ENCODE measurements at places on chromosomes 11 and 22.

- no peak for DNase-seq
Observed at GRCh38 chr11:11500744-11501487, 120.9 kb downstream of the GALNT18 start.

- DNase-seq = no peak
Observed at GRCh38 chr11:32421992-32422391, 13.3 kb downstream of the WT1 start.

GRCh38 chr22:36356708-36357624, 30.8 kb downstream of the MYH9 start:
- no peak for DNase-seq

DNA sequence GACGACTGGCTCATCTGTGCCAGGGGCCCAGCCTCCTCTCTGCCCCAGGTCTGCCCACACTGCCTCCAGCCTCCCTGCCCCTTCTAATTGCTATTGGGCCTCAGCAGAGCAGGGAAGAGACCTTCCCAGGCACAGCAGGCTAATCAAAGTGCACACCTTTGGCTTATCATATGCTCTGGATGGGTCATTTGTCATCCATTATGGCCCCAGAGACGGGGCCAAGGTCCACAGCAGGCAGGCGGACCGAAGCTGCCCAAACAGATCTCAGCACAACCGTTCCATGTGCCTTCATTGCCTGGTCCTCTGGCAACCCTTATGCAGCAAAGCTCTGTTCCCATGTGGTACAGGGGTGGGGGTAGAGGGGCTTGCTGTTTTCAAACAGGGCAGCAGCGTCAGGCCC, 66.6 kb downstream of the TP53I11 start:
- no peak for DNase-seq

GRCh38 chr11:86062719-86063118, 6.2 kb downstream of the PICALM start:
- no peak for DNase-seq

GRCh38 chr11:128502726-128503125, 84.6 kb downstream of the ETS1 start:
- DNase-seq = no peak

- peak; percentile 3 for DNase-seq
Observed at GRCh38 chr22:36853407-36854099, 7.3 kb upstream of the NCF4 start.

DNA sequence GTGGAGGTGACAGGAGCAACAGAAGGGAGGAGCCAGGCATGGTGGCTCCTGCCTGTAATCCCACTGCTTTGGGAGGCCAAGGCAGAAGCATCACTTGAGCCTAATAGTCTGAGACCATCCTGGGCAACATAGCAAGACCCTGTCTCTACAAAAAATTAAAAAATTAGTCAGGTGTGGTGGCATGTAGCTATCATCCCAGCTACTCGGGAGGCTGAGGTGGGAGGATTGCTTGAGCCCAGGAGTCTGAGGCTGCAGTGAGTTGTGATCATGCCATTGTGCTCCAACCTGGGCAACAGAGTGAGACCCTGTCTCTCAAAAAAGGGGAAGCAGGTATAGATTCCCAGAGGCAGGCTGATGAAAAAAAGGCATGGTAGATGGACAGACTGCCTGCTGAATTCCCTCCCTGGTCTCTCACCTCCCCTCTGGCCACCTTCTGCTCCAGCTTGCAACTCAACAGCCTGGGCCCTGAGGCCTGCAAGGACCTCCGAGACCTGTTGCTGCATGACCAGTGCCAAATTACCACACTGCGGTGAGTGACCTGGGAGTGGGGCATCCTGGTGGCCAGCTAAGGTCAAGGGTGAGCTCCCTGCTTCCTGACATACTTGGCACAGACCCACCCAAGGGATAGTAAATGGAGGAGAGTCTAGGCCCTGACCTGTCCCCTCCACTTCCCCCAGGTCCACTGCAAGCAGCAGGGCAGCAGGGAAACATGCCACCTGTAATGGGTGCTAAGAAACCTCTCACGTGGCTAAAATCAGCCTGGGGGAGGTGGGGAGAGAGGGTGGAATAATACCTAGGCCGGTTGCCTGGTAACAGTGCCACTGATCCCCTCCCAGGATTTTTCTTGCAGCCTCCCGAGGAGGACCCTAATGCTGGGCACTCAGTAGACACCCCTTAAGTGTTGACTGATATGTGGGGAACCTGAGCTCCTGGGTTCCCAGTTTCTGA, 4.3 kb upstream of the NHERF4 start:
- no peak for DNase-seq

GRCh38 chr22:46593211-46593681, 26.9 kb upstream of the GRAMD4 start:
- no peak for DNase-seq

GRCh38 chr11:117750916-117751662, 45.9 kb downstream of the DSCAML1 start:
- DNase-seq = no peak

- no peak for DNase-seq
Observed at GRCh38 chr22:47678636-47679287, 916.3 kb downstream of the TBC1D22A start.

GRCh38 chr22:49417833-49418232, 409.8 kb downstream of the BRD1 start:
- DNase-seq = no peak

DNA sequence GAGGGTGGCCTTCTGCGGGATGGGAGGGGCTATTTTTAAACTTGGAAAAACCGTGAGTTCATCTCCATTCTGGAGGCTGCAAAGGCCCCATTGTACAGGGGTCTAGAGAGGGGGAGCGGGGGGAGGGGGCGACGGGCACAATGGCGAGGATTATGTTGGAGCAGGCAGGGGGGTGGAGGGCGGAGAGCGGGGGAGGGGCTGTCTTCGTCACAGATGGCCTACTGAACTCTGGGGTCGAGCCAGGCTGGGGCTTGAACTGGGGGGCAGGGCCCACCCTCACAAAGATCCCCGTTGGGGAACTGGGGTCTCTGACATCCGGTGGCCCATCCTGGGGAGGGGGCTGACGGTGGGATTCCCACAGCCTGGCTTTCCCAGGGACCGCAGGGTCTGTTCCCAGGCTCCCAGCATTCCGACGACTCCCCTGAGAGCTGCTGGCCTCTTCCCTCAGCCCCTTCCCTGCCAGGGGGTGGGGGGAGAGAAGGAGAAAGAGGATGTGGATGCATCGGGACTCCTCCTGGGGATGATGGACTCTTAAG, 3.4 kb upstream of the MCAM start:
- DNase-seq = no peak

DNA sequence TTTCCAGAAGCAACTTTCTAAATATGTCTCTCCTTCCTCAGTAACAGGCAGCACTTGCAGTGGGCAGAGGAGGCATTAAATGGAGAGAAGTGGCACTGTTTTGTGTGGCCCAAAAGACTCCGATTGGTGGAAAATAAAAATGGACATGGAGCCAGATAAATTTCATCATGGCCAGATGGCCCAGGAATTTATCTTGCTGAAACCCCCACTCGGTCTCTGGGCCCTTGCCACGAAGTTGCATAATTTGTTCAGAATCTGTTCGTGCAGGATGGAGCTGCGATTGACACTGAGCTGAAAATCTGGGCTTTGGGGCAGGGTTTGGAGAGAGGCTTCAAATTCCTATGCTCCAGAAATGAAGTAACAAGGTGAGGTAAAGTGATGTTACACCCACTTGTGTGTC, 65.5 kb downstream of the C11orf91 start:
- DNase-seq = no peak

DNA sequence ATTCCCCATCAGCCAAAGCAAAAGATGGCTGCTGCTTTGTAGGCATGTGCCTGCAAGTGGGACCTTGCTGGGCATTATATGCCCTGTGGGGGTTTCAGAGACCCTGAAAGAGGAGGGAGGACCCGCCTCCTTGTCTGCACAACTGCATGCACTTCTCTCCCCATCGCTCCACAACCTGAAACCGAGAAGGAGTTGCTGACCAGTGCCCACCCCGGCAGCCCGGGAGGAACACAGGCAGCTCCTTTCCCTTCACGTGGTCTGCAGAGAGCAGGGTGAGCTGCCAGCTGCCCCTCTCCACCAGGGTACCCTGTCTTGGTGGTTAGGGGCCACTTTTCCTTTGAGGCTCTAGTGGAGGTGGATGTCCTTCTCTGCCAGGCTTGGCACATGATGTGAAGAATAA, 1.4 kb upstream of the TMEM132A start:
- no peak for DNase-seq

- no peak for DNase-seq
Observed at GRCh38 chr11:1471736-1472135, 14.8 kb downstream of the MOB2 start.

- DNase-seq = no peak
Observed at GRCh38 chr11:106468531-106468930, 391.1 kb downstream of the AASDHPPT start.

DNA sequence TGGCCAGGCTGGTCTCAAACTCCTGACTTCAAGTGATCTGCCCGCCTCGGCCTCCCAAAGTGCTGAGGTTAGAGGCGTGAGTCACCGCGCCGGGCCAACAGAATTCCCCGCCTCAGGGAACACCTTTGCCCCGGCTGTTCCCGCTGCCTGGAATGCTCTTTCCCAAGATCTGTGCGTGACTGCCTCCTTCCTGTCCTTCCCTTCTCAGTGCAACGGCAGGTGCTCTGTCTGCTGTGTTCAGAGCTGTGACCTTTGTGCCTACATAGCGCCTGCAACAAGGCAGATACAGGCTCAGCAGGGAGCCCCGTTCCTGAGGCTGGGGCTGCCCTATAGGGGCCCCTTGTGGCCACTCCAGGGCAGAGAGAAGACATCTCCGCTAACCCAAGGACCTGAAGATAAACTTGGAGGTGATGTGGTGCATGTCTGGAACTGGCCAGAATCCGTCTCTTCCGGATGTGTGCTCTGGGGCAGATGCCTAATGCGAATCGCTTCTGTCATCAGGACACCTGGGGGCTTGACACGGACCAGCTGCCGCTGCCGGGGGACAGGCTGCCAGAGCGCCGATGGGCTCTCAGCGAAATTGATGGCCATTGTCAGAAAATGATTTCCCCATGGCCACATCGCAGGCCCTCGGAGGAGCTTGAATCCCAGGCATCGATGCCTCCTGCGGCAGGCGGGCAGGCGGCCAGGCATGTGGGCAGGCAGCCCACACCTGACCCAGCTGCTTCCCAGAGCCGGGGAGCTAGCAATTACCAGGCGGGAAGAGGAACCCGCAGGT, 43.5 kb upstream of the TCF20 start:
- DNase-seq = peak; percentile 22

DNA sequence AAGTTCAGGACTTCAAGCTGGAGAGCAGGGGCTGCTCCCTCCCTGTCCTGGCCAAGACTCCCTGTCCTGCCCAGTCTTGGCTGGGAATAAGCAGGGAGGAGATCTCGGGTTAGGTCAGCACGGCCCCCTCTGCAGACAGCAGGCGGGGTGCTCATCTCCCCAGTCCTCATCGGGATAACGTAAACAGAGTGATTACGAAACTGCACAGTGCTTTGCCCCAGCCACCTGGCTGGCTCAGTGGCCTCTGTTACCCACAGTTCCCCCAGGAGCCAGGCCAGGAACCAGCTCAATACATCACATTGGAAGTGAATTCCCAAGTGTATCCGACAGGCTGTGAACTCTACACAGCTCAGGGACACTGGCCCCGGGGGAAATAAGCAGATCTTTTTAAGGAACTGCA, 42.7 kb upstream of the KCNJ11 start:
- DNase-seq = no peak

DNA sequence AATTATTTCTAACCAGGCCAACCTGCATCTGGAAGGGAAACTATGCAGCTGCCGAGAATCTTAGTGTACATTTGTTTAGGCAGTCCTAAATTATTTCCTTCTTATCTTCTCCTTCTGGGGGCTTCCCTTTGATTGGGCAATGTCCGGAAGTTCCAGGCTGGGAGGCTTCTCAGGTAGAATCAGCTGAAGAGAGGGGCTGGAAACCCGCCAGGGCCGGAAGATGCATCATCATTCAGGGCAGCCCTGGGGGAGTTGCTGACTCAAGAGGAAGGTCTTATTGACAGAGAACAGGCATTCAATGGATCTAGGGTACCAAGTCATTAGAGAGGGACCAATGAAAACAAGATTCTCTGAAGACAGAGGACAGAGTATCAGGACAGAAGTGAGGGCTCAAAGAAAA, 150.7 kb downstream of the BLID start:
- no peak for DNase-seq

- no peak for DNase-seq
Observed at GRCh38 chr22:46272762-46273431, 5.1 kb downstream of the TTC38 start.

GRCh38 chr11:19460718-19461405, 220.1 kb upstream of the E2F8 start:
- DNase-seq = no peak

- DNase-seq = no peak
Observed at GRCh38 chr22:27337676-27338075, 463.9 kb downstream of the MN1 start.

DNA sequence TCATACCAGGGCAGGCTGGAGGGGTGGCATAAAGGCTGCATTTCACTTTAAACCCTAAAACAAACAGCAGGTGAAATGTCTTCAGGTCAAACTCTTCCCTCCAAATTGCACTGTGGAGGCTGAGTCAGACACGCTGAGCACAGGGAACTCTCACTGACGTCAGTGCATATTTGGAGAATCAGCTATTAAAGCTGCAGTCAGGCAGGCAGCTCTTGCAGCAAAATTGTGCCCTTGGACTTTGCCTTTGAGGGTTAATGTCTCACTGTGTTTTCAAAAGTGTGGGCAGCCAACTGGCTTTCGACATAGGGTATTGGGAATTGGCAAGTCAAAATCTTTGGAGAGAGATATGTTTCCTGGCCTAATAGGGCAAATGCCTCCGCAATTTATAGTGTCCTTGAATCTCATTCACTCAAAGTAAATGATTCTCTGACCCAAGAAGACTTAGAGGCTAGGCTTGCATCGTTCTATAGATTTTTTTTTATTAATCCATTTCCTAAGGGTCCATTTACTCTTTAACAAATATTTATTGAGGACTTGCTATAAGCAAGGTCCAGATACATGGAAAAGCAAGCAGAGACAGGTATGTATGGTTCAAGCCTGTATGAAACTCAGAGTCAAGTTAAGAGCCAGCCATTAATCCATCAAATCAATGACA, 27.7 kb upstream of the SMCO4 start:
- no peak for DNase-seq

GRCh38 chr22:41478891-41479521, 10.1 kb downstream of the ACO2 start:
- no peak for DNase-seq

DNA sequence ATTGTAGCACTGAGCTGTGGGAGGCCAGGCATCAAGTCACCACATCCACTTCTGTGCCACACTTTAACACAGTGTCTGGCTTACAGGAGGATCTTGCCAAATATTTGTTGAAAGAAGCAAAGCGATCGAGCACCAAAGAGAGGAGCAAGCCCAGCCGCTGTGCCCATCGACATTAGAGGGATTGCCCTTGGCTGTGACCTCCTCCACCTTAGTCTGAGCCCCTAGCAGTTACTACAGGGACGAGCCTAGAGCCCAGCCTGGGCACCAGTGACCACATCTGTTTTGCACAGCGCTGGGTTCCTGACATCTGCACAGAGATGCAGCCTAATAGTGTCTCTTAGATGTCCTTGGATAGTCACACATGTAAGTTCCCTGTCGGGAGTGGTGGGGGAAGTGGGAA, 17.7 kb downstream of the GRIK4 start:
- no peak for DNase-seq

Data from NCI-H526 treated with DMSO at 0.1 percent for 48 hours (cell line).